ENCODE measurements at places on chromosomes 6 and 20.

GRCh38 chr6:42269553-42269952 is 51.9 kb upstream of the MRPS10 start:
- DNase-seq = no peak

GRCh38 chr6:6484681-6485080 is 103.8 kb upstream of the LY86 start:
- DNase-seq = no peak

DNA sequence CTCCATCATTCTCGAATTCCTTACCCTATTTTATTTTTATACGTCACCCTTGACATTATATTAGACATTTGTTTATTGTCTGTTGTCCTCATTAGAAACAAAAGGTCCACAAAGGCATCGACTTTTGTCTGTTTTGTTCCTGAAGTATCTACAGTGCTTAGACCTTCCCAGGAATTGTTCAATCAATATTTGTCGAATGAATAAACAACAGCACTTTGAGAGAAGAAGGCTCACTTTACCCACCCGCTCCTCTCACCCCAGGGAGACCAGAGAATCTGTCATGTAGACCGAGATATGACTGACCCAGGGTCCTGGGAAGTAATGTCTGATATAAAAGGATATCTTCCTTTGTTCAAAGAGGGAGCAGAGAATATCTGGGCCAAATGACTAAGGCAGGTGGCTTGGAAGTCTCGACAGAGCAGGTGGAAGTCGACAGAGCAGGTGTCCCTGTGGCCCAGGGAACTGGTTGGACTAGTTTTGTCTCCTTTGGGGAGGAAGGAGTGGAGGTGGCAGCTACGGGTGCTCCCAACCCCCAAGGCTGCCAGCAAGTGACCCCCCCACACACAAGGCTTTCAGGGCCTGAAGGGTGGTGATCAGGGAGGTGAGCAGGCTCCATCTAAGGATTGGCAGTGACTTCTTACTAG is 14.8 kb upstream of the CHMP4B start:
- DNase-seq = no peak

- DNase-seq = no peak
These were observed 313.3 kb downstream of the BMP7 start for GRCh38 chr20:56953048-56953586.

DNA sequence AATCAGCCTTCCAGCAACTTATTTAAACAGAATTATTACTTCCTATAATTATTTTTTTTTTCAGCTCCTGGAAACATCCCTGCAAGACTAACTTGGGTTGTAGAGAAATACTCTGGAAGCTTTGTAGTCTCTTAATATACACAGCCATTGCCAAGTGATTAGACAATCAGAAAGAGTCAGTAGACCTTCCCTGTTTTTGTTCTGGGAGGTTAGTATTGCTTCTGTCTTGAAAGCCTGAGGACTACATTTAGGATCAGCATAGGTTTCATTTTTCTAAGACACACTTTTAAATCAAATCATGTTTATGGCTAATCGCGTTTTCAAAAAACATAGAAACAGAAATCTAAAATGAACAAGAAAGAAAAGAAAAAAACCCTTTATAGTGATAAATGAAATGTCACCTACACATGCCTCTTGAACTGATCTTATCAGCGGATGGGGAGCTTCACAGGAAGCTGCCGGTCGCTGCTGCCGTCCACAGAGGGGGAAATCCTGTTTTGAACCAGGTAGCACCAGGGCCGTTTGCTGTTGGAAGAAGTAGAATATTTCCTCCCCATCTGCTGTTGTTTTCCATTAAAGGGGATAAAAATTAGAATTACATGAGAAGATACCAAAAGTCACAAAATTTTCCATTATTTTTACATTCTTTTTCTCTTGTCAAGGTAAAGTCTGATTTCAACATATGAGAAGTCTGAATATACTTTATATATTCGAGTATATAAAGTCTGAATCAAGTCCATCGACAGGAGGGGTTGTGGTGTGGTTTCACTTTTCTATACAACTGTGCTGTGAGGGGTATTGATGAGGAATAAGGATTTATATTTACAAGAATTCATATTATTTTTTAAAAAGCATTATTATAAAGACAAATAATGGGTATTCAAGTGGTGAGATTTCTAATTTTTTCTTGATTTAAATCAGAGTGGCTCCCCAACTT is 94.6 kb downstream of the ARMC2 start:
- DNase-seq = no peak

DNA sequence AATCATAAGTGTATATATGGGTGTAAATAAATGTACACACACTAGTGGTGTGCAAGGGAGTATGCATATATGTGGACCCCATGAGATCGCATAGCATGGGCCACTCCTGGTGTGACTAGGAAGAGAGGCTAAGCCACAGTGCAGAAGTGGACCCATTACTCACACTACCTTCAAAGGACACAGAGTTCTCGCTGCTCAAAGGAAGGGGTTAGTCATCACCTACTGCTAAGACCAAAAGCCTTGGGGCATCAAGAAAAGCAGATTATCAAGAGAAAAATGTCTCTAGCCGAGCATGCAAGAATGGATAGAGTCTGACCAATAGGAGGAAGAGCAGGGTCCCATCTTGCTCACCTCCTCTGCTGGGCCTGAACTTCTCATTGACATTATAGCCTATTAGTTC is 195.5 kb downstream of the MAFB start:
- no peak for DNase-seq

Data from NCI-H446 (cell line).